ENCODE measurements at places on chromosomes 1 and 21.

DNA sequence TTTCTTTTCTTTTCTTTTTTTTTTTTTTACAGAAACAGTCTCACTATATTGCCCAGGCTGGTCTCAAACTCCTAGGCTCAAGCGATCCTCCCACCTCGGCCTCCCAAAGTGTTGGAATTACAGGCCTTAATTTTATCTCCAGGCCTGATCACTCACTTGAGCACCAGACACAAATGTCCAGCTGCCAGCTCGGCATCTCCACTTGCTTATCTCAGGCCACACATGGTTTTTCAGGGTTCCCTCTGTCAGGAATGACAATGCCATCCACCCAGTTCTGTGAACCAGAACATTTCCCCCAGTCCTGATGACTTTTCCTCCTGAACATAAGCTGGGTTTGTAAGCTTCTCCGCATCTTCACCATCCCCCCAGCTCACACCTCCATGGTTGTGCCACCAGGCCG is 44.6 kb upstream of the ZNF281 start:
- no peak for DNase-seq

GRCh38 chr1:156499842-156500542 is 583 bp downstream of the MEF2D start:
- no peak for DNase-seq

DNA sequence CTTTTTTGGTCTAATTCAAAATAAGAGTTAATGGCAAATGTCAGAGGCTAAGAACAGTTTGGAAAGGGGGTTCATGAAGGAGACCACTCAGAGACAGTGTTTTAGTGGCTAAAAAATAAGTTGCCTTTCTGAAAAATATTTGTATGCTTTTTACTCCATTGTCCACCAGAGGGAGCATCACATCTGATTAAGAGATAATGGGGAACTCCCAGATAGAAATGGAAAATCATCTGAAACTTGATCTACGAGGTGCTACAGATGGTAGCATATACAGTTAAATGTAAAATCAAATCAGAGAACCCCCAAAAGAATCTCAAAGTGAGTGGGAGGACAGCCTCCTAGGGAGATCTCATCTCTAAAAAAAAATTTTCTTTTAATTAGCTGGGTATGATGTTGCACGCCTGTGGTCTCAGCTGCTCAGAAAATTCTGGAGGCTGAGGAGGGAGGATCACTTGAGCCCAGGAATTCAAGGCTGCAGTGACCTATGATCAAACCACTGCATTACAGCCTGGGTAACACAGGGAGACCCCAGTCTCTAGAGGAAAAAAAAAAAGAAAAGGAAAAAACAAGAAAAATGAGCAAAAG is 9.7 kb downstream of the SMYD3 start:
- DNase-seq: peak; percentile 72

- no peak for DNase-seq
Observed at GRCh38 chr1:81467383-81467782, 333.4 kb upstream of the ADGRL2 start.

DNA sequence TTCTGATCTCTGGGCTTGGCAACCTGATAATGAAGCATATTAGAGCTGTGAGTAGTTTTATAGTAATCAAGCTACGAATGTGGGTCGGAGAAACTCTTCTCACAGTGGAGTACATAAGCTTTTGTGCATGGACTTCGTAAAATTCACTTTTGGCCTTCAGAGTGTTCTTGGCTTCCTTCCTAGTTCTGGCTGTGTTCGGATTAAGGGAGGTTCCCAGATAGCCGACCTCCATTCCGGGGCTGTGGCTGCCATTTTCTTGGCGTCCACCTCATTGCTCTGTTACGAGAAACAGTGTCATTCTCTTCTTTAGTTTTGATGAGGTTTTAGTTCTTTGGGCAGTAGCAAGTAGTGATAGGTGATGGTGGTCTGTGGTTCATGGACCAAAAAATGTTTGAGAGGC is 26.3 kb downstream of the CAMTA1 start:
- no peak for DNase-seq

GRCh38 chr1:113998361-113998760 is 19.1 kb downstream of the OLFML3 start:
- no peak for DNase-seq

- DNase-seq: no peak
Observed at GRCh38 chr1:116820369-116820768, 66.1 kb downstream of the CD2 start.

Measured in DMS79 treated with DMSO at 0.1 percent for 48 hours (cell line).